ENCODE measurements at places on chromosomes 16 and 17.

DNA sequence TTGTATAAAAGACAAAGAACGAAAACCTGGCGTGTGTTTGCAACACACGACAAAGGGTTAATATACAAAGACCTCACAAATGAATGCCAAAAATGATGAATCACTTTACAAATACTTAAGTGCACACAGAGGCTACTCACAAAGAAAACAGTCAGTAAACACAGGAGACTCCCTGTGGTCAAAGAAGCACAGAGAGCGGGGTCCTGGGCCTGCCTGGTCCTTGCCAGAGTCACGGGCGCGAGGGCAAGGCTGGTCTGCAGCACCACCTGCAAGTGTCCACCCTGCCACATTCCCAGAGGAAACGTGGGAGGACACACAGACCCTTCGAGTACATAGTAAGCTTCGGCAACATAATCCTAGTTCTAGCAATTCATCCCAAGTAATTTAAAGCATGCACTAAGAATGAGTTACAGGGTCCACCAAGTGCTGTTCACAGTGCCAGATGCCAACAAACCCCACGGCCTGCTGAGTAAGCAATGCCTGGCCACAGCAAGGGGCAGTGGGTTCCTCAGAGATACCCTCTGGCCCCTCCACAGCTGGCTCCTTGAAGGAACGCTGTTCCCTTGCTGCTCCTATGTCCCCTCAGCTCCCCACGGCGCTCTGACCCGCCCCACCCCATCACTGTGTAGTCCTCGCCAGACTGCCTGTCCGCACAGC is 24.6 kb upstream of the FAAP100 start:
- DNase-seq: no peak

DNA sequence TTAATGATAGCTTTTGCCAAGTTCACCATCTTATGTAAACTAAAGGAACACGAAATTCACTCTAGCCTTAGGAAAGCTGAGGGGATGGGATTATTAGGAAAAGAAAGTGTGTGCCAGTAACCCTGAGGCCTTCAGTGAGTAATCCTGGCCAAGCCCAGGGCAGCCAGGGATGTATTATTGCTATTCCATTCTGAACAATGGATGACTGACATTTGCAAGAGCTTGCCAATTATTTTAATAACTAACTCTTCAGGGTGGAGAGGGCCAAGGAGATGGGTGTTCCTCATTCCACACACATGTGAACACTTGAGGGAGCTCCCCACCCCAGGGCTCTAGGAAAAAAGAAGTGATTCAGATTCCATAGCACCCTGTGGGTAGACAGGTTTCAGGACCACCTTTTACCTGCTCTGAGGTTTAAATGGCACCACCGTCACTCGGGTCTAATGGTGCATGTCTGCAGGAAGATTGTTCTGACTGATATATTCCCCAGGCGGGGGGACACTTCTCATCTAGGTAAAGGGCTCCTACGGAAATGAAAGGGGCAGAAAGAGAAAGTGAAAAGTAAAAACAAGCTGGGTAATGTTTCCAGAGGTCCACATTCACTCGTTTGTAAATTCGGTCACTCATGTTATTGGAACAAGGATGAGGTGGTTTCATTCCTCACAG is 41.5 kb downstream of the TK2 start:
- DNase-seq: no peak

DNA sequence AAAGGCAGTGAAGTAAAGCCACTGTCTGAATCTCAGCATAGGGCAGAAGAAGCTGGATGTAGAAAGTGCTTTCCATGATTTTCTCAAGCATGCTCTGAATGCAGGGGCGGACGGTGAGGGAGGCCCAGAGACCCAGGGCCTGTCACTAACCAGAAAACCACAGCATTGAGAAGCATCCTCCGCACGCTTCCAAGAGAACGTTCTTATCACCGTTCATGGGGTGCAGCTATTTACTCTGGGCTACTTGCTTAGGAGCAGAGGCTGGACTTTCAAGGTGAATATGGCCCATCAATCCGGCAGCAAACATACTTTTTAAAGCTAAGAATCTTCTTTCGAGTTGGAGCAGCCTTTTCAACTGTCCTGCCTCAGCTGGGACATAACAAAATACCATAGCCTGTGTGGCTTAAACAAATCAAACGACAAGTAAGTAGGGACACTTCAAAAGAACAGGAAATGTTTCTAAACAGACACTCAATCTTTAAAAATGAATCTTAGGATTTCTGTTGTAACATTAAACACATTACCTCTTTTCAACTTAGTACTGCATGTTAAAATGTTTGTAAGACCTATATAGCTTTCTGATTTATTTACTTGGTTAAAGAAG is 46.5 kb upstream of the CDRT4 start:
- no peak for DNase-seq

DNA sequence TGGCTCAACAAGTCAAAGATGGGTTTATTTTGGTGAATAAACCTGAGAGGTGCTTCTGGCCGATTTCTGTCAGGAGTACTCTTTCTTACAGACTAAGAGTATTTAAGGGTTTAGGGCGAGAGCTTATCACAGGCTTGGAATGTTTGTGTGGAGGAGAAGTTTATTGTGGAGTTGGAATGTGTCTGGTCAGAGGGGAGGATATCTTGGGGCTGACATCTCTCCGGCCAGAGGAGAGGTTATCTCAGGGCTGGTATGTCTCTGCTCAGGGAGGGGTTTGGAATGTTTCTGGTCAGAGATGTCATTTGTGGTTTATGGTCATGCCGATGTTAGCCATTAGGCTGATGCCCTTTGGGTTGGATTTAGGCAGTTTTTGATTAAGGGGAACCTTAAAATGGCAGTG is 236.4 kb upstream of the EEF2KMT start:
- DNase-seq: no peak

DNA sequence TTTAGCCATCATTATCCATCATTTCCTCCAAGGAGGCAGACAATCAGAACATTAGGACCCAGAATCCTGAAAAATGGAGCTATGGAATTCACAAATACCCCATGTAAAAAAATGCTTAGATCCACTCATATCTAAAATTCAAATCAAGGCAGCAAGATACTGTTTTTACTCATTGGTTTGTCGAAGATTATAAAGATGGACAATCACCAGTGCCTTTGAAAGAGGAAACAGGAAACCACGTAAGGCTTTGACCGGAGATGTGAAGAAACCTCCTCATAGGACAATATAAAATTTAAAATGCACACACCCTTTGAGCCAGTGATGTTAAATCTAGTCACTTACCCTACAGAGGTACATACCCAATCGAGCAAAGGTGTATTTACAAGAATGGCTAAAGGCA is 130.0 kb downstream of the XYLT1 start:
- no peak for DNase-seq

- DNase-seq: no peak
These were observed 17.1 kb downstream of the USP36 start for GRCh38 chr17:78823282-78824046.

DNA sequence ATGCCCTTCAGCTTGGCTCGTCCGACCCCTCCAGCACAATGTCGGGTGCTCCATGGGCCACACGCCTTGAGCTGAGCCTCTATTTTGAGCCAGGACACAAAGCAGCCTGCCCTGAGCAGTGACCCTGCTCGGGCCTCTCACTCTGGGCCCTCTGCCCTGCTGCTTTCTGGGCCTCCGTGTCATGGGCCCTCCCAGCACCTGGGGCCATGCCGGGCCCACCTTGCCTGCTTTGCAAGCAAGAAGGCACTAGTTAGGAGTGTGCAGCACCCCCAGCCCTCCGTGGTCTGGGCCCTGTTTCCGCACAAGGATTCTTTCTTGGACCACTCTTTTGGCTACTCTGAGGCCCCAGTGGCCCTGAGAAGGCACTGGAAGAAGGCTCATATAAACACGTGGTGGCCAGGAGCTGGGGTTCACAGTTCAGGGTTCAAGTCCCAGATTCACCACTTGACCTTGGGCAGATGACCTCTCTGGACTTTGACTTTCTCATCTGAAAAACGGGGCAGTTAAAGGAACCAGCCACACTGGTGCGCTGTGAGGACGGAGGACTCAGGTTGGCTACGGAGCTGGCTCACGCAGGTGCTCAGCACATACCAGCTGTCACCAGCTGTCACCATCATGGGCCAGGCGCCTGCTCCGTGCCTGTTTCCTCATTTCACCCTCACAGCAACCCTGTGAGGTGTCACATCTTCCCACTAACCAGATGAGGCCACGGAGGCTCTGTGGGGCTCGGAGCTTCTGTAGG is 166.0 kb upstream of the GSE1 start:
- DNase-seq: no peak

DNA sequence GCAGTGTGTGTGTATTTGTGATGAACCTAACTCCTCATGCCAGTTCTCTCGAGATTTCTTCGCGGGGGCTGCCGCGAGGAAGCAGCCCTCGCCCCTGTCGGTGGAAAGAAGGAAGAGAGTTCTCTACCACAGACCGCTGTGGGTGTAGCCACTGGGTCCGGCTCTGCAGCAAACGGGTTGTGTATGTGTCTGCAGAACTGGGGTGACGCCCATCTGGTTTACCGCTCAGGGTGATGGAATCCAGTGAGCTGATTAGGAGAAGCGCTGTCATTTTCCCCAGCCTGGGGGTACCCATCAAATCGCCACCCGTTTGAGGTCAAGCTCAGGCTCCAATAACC is 7.7 kb downstream of the CORO6 start:
- no peak for DNase-seq

DNA sequence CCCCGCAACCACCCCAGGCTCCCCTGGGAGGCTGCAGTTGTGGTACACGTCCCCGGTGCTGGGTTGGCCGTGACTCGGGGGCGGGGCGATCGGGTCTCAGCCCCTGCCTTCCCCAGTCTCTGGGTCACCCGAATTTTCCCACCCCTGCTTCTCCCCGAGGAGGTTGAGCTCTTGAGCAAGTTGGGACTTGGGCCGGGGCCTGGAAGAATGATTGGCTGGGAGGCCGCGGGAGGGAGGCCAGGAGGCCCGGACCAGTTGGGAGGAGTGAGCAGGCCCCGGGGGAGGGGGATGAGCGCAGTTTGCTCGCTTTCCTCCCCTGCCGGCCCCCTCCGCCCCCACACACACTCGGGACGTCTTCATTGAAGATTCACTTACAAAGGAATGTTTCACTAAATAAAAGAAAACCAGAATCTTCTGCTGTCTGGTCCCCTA is 4.5 kb upstream of the HEXIM1 start:
- DNase-seq: no peak

DNA sequence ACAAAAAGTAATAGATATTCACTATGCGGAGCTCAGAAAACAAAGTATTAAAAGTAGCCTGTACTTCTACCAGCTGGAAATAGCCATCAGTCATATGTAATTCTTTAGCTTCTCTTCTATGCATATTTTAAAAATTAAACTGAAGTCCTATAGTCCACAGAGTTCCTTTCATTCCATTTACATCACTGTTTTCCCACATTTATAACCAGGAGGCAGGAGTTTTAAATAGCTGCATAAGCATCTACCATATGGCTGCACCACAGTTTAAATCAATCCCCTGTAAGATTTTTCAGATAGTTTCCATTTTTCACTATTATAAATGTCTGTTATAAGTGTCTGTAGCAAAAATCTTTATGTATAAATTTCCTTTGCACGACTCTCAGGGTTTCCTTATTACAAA is 45.1 kb downstream of the ZFHX3 start:
- no peak for DNase-seq

DNA sequence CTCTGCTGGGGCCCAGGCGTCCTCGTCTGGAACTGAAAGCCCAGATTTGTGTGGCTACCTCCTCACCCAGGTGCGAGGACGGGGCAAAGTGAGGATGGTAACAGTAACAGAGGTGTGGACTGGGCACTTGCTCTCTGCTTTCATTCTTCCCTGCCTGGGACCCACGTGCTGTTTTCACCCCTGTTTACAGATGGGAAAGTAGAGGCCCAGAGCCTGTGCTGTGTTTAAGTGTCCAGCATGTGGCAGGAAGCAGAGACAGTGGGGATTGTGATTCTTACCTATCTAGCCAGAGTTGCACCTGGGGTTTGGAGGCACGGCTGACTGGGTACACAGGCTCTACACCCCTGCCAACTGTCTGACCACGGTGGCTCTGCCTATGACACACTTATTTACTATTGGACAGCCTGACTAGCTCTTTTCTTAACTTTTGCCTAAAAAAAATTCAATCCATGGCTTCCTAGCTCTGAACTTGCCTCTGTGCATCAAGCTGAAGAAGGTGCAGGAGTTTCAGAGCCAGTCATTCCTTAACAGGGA is 155.4 kb downstream of the CLEC16A start:
- DNase-seq: no peak

GRCh38 chr16:30488764-30489605 is 16.4 kb downstream of the ITGAL start:
- no peak for DNase-seq

GRCh38 chr16:51455398-51455797 is 304.3 kb upstream of the SALL1 start:
- DNase-seq: no peak

GRCh38 chr16:6880263-6880662 is 452.4 kb upstream of the RBFOX1 start:
- DNase-seq: no peak

GRCh38 chr17:8386841-8387240 is 3.8 kb upstream of the RPL26 start:
- DNase-seq: no peak

All from NK-92 treated with Interleukin-12 subunit alpha and Interleukin-12 subunit beta, amount 100 ng/mL, for 24 hours (cell line).